Choroid plexus epithelial cell (primary cell): ENCODE measurements at places on chromosomes 12 and 14.

- DNase-seq = no peak
Observed at GRCh38 chr12:79375050-79375449, 315.7 kb downstream of the PAWR start.

DNA sequence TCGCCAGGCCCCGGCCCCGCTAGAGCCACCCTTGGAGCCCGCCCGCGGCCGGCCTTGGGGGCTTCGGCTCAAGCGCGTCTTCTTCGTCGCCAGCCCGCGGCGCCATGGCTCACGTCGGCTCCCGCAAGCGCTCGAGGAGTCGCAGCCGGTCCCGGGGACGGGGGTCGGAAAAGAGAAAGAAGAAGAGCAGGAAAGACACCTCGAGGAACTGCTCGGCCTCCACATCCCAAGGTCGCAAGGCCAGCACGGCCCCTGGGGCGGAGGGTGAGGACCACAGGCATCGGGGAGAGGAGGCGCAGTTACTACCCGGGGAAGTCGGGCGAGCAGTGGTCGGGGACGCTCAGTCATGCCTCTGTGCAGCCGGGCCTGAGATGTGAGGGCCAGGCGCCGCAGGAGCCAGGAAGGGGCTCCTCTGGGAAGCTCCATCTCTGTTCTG is 573 bp downstream of the ARL6IP4 start:
- peak; percentile 33 for DNase-seq

- DNase-seq = peak; percentile 75
Observed at GRCh38 chr12:75724928-75725312, 213.5 kb upstream of the KRR1 start.

DNA sequence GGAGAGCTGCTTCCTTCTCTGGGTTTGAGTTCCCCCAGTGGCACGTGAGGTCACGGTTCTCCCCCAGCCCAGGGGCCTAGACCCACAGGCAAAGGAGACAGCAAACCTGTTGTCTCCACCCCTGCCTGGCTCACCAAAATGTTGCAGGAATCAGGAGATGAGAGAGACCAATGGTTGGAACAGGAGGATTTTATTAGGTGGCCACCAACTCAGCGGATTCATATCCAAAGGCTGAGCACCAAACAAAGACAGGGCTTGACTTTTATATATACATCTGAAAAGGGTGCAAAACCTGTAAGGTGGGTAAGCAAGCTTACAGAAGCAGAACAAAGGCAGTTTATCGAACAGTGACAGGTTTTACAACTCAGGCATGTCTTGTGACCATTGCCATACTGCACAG is 9.2 kb upstream of the ADAM21 start:
- no peak for DNase-seq

- no peak for DNase-seq
Observed at GRCh38 chr14:98028162-98028561, 1231.0 kb downstream of the VRK1 start.

DNA sequence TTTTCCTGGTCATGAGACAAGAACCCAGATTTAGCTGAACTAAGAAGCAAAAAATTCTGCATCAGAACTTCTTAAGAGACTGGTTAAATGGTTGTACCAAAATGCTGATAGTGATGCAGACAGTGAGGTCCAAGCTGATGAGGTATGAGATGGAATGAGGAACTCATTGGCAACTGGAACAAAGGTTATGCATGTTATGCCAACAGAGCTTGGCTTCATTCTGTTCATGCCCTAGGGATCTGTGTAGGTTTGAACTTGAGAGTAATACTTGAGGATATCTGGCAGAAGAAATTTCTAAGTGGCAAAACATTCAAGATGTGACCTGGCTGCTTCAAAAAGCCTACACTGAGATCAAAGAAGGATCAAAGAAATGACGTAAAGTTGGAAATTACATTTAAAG is 398.0 kb downstream of the FSCB start:
- no peak for DNase-seq

- peak; percentile 93 for DNase-seq
Observed at GRCh38 chr12:112386726-112387125, 4.5 kb upstream of the HECTD4 start.

DNA sequence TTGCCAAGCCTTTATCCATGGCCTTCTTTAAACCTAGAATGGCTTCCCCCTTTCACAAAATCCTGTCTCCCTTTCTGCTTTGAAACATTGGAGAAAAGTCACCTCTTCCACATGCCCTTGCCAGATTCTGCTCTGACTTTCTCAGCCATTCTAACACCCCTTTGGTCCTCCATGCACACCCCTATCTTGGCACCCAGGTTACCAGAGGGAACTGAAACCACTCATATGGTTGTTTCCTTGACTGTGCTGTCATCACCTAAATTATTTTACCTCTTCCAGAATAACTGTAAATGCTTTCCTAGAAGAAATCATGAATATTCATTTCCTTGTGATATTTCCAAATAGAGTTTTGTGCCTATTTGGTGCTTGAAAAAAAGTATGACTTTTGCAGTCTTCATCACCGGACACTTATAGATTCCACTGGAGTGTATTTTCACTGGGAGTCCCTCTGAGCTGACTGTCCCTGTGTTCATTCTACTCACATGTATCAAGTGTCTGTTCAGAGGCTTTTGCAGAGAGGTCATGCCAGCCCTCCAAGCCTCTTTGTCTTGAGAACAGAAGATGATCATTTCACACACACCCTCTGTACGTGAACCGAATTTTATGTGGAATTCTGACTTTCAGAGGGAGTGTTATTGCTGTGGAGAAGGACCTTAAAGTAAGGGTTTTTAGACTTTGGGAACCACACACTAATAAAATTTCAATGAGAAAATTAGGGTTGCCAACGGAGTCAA is 74.1 kb downstream of the PLXNC1 start:
- DNase-seq = no peak

DNA sequence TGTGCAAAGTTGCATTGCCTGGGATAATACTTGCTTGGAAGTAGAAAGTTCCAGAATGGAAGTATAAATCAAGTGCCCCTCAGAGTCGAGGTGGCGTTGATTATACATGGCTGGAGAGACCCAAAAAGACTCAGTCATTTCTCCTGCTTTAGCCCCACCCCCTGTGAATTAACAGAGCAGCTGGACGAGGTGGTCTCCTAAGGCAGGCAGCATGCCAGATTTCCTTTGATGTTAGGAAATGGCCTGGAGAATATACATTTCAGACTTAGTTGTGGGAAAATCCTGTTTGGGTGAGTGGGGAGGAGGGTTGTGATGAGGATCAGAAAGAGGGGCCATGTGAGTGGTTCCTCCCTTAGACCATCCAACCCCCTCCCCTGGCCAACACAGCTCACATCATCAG is 406.1 kb upstream of the TMPO start:
- no peak for DNase-seq

GRCh38 chr12:106982229-106982628 is 4.7 kb downstream of the MTERF2 start:
- no peak for DNase-seq

DNA sequence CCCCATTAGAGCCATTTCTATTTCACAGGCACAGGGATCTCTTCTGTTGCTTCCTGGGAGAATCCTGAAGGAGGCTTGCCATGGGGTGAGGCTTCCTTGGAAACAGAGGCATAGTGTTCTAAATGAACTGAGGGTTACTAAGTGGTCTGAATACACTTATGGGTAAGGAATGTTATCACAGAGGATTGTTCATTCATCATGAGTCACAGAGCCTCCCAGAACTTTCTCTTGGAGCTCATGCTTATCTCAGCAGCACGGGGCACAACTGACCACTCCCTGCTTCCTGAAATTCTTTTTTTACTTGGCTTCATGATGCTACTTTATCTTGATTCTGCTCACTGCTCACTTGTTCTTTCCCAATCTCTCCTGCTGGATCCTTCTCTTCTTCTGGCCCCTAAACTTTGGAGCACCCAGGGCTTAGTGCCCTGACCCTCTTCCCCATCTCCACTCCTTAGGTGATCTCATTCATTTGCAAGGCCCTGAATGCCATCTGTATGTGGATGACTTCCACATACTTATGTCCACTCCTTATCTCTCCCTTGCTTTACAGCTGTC is 57.9 kb downstream of the ANO6 start:
- DNase-seq = peak; percentile 90

- DNase-seq = no peak
Observed at GRCh38 chr14:56720703-56721460, 89.4 kb downstream of the OTX2 start.

DNA sequence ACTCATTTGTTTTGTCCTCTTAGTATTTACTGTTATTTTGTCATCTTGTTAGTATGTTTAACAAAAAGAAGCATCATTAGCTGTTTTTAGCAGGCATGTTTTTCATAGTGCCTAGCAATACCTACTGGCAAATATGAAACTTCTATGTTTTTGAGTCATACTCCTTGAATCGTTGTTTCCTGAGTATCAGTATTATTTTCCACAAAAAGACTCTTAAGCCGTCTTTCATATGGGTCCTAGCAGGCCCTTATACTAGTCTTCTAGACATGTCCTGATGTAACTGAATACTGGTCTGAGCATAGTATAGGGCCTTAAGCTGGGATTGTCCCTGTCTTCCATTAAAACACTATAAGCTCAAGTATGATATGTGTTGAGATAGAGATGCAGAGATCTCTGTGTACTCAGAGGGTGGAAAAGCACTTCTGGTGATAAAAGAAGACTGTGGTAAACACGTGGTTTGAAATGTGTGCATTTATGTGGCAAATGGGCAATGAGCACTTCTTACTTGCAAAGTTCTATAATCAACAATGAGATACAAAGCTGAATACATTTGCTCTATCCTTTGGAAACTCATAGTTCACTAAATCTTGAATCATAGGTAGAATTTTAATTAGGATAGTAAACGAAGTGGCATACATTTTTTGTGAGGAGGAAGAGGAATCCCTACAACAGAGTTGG is 348.8 kb downstream of the PDZRN4 start:
- no peak for DNase-seq

GRCh38 chr12:94812345-94812744 is 162.0 kb upstream of the TMCC3 start:
- no peak for DNase-seq

DNA sequence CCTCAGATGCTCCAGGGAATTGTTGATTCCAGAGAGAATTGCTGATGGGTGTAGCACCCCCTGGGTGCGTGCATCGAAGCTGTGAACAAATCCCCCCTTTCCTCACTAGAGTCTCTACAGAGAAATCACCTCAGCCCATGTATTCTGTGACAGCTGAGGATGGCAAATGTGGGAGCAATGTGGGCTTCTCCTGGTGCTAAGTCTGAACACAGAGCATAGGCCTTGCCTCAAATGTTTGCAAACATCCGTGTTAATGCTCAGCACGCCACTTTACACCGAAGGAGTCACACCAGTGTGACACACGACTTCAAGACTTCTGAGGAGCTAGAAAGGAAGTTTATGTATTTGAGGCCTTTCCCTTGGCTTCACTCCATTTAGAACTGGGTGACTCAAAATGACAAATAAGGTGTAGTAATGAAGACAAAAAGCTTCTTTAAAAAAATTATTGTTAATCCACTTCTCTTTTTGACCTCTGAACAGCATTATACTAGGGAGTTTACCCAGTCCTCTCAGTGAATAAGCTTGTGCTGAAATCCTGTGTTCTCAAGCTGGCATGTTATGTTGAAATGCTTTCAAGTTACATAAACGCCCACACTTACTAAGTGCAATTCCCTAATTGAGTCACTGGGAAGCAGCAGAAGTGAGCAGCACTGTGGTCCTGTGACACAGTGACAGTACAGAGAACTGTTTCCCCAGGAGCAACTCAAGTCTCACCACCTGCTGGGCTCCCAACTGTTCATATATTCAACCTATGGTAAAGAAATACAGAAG is 92.9 kb downstream of the FAR2 start:
- peak; percentile 90 for DNase-seq

GRCh38 chr14:72614365-72614764 is 279.5 kb downstream of the DPF3 start:
- DNase-seq = no peak

DNA sequence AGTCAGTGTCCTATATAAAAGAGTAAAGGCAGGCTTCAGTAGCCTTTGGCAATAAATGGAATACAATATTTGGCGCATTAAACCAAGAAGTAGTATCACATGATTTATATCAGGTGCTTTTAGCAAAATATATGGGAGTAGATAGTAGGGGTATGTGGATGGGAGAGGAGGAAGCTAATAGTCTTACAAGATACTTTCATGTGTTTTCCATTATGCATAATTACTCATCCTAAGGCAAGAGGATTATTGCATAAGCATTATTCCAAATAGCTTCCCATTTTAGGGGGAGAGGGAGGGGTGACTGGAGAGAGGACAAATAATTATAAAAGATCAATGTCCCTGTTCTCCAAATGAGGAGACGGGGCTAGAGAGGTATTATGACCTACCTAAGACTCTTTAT is 104.3 kb downstream of the DUSP6 start:
- no peak for DNase-seq

DNA sequence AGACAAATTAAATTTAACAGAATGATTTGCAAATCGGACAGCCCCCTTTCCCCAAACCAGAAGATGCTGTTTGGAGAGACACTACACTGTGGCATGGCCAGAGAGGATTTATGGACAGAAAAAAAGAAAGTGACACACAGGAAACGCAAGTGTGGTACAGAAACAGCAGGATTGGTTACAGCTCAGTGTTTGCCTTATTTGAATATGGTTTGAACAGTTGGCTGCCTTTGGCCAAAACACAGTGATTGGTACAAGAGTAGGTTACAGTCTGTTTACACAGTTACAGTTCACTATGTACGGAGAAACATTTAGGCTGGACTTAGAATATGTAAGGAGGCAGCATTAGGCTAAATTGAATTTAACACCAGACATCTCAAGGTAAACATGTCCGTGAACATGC is 335.3 kb downstream of the NPAS3 start:
- no peak for DNase-seq

- DNase-seq = no peak
Observed at GRCh38 chr14:53621921-53622320, 334.7 kb downstream of the BMP4 start.

GRCh38 chr12:14984766-14985285 is 12.0 kb downstream of the PDE6H start:
- DNase-seq = no peak

GRCh38 chr12:82082501-82082900 is 275.7 kb downstream of the CCDC59 start:
- no peak for DNase-seq

- no peak for DNase-seq
Observed at GRCh38 chr14:103164006-103164405, 40.7 kb downstream of the TNFAIP2 start.

- peak; percentile 42 for DNase-seq
Observed at GRCh38 chr12:27840229-27840999, 60.4 kb upstream of the MANSC4 start.

- DNase-seq = no peak
Observed at GRCh38 chr14:69106451-69106850, 46.5 kb downstream of the DCAF5 start.

DNA sequence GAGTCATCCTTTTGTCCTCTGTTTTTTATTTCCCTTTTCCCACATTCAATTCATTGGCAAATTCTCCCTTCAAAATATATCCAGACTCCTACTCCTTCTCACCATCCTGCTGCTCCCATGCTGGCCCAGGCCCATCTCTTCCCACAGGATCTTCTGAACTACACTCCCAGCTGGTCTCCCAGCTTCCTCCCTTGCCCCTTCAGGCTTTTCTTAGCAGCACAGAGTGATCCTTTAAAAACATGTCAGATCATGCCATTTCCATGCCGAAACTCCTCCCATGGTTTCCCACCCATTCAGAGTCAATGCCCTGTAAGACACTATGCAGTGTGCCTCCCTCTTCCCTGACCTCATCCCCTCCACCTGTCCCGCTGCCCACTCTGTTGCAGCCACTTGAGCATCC is 2.4 kb upstream of the KRT84 start:
- DNase-seq = no peak
